ENCODE measurements at places on chromosomes 4 and X.

DNA sequence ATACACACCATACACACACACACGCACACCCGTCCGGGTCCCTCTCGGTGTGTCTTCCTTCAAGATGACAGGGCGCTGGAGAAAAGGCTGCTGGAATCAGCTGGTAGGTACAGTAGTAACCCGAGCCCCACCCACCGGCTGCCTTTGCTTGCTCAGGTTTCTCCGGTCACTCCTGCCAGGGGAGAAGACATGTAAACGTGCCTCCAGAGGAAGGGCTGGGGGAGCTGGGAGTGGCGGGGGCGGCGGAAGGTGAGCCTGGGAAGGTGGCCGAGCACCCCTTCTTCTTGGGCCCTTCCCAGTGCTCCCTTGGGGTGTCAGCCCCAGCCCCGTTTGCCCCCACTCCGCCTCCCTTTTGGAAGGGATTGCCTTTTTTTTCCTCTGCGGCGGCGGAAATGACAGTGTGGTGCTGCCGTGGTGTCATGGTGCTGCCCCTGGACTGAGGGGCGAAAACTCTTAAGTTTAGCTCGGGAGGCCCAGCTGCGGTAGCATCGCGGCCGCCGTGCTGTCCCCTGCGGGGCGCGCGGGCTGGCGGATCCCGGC, at the start of gene MID2:
MID2 (plus strand) TSS at position 169 of the 540 bp plus-strand sequence. CDS start 561 bp downstream, outside the sequence.
- DNase-seq = peak; percentile 49

- no peak for DNase-seq
Measured at GRCh38 chrX:19672222-19672812, 157.0 kb upstream of the MAP3K15 start.

GRCh38 chrX:15786915-15787314, 3.4 kb upstream of the ZRSR2 start:
- no peak for DNase-seq

DNA sequence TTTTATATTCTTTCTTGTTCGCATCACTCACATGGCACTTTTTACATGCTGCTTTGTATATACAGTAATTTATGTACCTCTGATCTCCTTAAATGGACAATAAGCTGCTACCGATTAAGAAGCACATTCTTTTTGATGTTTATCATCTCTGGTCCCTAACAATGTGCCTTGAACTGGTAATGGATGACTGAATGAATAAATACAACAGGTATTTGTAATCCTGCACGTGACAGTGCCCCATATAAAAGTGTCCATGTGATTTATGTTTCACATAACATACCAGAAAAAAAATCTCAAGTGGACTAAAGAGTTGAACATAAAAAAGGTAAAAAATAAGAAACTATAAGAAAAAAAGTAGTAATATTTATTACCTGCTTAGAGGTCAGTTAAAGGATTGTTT, 7.7 kb upstream of the SLAIN2 start:
- DNase-seq = no peak

DNA sequence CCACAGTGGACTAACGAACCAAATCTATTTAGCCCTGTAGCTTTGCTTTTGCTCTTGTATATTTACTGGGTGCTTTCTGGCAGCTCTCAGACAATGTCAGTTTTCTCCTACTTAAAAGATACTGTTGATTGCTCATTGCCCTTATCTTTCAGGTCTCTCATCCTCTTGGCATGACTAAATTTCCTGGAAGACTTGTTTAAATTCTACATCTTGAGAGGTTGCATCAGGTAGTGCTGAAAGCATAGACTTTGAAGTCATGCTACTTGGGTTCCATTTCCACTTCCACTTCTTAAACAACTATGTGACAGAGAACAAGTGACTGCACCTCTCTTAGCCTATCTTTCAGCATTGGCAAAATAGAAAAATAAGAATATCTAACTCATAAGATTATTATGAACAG, 8.4 kb downstream of the TDO2 start:
- no peak for DNase-seq

GRCh38 chr4:101217353-101218031, 129.8 kb downstream of the PPP3CA start:
- DNase-seq = peak; percentile 87

GRCh38 chr4:16110199-16110598, 26.4 kb upstream of the PROM1 start:
- DNase-seq = no peak

Data from cardiac fibroblast (primary cell).